ENCODE measurements at places on chromosomes 3 and 15.

DNA sequence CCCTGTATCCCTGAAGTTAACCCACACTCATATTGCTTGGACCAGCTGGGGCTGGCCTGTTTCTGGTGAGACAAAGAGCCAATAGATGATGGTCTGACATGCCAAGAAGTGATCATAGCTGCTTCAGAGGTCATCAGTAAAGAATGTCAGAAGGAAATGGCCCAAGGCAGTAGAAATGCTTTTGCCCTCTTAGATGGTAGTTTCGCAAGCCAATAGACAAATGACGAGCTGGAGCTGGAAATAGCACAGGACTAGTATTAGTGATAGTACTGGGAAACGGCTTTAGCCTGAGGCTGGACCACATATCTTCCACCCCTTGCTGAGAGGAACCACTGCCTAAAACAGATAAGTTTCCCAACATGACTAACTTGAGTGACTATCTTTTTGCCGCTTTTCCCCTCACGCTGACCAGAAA is 176.1 kb upstream of the THBS1 start:
- DNase-seq: no peak

GRCh38 chr3:29090912-29091597 is 189.8 kb upstream of the RBMS3 start:
- no peak for DNase-seq

DNA sequence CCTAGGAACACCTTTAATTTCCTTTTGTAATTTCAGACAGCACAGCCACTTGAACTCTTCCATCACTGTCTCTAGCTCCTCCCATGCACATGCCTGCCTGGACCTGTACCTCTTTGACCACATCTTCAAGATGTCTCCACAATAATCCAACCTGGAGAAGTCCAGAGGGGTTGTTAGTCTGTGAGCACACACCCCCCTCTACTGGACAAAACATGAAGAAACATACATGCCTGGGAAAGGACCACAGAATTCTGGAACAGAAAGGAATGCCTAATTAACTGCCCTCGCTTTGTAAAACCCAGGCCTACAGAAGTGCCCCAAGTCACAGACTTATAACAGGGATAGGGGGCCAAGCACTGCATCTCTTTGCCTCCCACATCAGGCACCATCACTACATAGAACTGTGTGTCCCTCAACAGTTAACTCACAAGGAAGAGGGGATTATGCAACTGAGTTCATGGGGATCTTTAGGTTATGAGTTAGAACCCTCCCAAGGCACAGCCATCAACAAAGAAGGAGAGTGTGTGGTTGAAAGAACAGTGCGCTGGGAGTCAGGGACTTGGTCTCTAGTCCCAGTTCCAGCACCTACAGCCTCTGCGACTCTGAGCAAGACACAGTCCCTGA is 61.7 kb downstream of the FMN1 start:
- DNase-seq: peak; percentile 31

GRCh38 chr3:53044371-53044710 is 1.5 kb downstream of the SFMBT1 start:
- DNase-seq: no peak

DNA sequence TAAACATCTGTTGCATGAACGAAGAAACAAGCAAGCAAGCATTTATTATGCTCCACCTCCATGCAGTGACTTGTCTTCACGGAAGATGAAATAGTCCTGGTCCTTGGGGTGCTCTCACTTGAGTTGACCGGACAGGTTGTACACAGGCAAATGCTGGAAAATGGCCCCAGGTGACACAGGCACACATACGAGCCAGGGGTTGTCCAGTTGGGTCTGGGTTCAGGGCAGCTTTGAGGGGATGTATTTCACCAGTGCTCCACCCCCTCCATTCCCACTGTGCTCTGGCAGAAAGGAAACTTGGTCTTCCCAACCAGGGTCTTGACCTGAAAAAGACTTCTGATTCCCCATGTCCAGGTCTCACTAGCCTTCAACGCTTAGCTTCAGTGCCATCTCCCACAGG is 48.3 kb upstream of the ITGA11 start:
- no peak for DNase-seq

DNA sequence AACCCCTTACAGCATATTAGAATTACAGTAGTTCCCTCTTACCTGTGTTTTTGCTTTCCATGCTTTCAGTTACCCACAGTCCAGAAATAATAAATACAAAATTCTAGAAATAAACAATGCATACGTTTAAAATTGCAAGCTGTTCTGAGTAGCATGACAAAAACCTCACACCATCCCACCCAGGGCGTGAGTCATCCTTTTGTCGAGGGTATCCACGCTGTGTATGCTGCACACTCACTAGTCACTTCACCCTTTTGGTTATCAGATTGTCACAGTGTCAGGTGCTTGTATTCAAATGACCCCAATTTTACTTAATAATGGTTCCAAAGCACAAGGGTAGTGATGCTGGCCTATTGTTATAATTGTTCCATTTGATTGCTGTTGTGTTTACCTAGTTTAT is 72.5 kb upstream of the P3H2 start:
- no peak for DNase-seq

DNA sequence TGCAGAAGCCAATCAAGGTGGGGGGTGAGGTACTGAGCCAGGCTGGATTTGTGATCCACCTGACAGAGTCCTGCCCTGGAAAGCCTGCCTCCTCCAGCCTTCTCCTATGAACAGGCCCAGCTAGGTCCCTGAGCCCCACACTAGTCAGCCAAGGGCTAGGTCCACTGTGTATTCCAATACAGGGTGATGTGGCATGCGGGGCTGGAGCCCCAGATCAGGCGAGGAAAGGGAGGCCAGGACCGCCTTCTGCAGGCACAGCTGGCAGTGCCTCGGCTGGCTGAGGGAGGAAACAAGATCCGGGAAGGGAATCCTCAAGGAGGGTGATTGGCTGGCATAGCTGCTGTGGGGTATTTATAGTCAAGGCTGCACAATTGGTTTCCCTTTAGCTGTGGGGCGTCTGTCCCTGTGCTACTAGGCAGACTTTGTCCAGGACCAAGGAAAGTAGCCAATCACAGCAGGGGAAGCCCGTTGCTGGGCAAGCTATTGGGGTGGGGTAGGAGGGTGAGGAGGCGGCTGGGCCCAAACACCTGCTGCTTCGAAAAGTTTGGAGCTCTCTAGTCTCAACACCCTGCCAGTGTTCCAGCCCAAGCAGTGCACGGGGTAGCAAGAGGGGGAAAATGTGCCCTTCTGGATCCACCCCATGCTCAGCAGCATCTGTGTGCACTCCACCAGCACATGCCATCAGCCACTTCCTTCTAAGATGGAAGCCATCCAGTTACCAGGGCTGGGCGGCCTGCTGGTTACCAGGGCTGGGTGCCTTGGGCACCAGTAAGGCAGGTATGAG is 5.9 kb downstream of the KY start:
- DNase-seq: no peak

GRCh38 chr3:46882377-46883053 is 5.0 kb downstream of the PTH1R start:
- no peak for DNase-seq

DNA sequence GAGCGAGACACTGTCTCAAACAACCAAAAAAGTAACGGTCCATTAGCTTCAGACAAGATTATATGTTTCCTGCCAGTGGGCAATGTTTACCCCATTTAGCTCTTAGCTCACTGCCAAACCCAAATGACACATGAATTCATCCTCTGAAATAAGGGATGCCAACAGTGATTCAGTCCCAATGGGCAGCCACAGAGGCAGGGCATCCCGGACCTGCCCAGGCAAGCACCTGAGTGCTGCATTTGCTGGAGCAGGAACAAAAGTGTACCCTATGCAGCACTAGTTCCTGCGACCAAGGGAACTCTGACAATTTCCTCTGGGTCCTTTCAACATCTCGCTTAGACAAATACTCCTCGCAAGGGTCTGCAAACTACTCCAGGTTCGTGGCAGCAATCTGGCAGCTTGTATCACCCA is 8.0 kb downstream of the IP6K2 start:
- no peak for DNase-seq

GRCh38 chr3:191065181-191065805 is 133.7 kb upstream of the OSTN start:
- no peak for DNase-seq

DNA sequence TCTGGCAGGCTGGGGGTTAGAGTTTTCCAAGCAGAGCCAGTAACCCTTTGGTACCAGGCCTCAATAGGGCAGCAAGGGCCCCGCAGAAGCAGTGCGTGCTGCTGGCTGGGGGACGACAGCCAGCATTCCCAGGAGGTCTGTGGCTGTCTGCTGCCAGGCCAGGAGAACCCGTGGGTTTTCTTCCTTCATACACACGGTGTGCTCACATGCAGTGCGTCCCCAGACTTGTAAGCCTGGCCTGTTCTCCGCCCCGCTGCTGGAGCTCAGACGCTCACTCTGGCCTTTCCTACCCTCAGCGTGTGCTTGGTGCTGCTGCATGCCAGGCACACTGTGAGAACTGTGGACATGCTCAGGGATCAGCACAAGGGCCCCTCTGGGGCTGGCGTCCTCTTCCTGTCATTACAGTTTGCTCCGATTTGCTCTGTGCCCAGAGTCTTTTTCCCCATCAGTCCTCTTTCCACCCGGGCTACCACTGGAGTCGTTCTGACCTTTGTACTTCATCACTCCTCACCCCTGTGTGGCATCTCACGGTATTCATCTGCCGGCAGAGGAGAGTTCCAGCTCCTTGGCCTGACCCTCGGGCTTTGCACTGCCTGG is 149.5 kb downstream of the DNAJB8 start:
- DNase-seq: no peak

DNA sequence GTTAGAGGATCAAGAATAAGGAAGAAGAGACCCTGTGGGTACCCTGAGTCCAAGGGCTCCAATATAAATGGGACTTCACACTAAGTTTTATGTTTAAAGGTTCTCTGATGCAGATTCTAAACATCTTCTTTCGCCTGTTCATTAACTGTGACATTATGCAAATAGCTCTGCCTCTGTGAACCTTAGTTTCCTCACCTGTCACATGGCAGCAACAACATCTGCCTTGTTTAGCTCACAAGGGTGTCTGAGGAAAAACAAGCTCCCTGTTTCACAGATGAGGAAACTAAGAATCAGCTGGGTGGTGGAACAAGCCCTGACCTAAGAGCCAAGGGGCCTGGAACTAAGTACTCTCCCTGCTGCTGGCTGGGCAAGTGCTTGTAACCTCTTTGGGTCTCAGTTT is 40.8 kb downstream of the GOLGA6L1 start:
- no peak for DNase-seq

Data from NCI-H1092 treated with DMSO at 0.1 percent for 48 hours (cell line).